ENCODE measurements at places on chromosomes 11 and 22.
A peak's percentile ranks its signal among the peaks of the same experiment; 100 is the strongest.

- DNase-seq: no peak
Observed at GRCh38 chr22:16387088-16387487, 205.5 kb downstream of the CCT8L2 start.

- no peak for DNase-seq
Observed at GRCh38 chr11:126893796-126894195, 106.8 kb downstream of the KIRREL3 start.

DNA sequence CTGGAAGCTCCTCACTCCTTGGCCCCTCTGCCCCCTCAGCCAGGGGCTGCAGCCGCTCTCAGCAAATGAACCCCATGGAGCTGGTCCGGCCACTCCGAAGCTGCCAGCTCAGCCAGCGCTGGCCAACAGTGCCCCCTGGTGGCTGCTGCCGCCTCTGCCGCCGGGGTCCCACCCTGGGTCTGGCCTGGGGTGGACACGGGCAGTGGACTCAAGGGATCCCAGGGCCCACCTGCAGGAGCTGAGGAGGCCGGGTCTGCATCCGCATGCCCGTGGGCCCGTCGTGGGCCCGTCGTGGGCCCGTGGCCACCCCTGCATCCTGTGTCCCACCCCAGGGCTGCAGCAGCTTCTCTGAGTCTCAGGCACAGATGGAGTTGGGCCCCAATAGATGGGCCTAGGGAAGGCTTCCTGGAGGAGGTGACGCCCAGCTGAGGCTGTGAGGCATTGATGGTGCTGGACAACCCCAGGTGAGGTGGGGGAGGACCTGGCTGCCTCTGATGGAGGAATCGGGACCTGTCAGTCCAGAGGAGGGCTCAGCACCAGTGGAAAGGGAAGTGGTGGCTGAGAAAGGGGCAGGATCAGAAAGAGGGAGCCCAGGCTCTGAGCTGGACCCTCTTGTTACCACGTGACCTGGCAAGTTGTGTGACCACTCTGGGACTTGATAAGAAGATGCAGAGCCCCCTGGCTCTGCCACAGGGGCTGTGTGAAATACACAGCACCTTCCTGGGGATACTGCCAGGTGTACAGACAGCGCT is 522.3 kb downstream of the BRD1 start:
- DNase-seq: peak; percentile 11

GRCh38 chr11:128761339-128761738 is 67.5 kb downstream of the FLI1 start:
- DNase-seq: no peak
